ENCODE measurements at places on chromosomes 1 and 21.

DNA sequence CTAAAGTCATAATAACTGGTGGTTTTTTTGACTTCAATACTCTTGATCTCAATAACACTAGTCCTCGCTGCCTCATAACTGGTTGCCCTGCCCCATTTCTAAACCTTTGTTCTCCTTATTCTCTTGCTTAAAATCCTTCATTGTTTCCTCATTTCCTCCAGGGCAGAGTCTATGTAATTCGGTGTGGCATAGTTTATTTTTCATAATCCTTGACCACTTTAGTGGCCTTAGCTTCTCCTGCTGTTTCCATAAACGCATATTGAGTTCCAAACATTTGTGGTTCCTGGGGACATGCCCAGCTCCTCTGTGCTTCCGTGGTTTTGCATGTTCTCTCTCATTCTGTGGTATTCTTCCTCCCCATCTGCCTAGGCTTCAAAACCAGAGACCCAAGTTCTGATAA, 19.0 kb upstream of the TLCD4 start:
- no peak for DNase-seq

- DNase-seq: no peak
These were observed 104.3 kb downstream of the GPATCH2 start for GRCh38 chr1:217526636-217527035.

- DNase-seq: no peak
These were observed 116.3 kb upstream of the HP1BP3 start for GRCh38 chr1:20903437-20903836.

GRCh38 chr1:243849421-243850201, 432 bp downstream of the AKT3 start:
- peak; percentile 22 for DNase-seq

DNA sequence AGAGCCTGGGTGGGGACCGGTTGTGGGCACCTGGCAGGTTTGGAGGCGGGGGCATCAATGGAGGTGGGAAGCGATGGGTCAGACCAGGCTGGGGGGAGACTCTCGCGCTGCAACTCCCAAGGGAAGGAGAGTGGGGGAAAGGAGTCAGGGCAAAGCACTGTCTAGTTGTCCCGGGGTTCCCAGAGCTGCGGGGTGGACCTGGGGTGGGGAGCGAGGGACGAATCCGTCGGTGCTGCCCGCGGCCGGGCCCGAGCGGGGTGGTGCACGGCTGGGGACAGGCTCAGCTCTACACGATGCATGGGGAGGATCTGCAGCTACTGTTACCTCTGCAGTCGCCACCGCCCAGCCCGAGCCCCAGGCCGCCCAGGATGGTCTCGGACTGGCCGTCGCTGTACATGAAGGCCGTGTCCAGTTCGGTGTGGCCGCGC, 427 bp downstream of the AKR7A2 start:
- DNase-seq: no peak

GRCh38 chr1:95097426-95097825, 19.7 kb upstream of the TLCD4 start:
- no peak for DNase-seq

DNA sequence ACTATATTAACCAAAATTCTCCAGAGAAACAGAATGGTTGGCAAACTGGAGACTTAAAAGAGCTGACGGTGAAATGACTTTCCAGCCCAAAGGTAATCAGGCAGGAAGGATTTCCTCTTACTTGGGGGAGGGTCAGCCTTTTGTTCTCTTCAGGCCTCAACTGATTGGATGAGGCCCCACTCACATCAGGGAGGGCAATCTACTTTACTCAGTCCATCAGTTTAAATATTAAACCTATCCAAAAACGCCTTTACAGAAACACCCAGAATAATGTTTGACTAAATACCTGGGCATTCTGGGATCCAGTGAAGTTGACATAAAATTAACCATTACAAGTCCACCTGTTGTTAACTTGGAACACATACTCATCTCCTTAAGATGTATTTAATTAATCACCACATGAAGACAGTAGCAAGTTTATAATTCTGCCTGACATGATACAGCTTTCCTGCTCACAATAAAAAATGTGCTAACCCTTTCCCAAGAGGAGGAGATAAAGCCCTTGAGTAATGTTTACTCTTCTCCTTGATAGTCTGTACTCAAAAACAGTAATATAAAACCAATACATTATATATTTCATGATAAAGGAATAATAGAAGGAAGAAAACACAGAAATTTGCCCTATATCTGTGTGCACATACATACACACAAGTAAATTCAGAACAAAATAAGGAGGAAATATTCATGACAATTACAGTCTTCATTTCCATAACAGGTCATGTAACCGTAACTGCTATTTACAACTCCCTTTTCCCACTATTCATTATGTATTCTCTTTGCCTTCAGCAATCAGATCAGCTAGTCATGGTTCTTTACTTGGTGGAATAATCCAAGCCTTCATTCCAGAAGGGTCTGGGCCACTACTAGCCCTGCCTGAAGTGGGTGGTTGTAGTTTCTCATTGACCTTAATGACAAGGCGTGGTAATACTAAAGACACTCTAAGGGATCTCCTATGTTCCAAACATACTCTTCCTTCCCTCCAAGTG, 107.5 kb upstream of the RUNX1 start:
- DNase-seq: no peak

- DNase-seq: no peak
These were observed 92.3 kb downstream of the SPATA46 start for GRCh38 chr1:162284206-162284955.

DNA sequence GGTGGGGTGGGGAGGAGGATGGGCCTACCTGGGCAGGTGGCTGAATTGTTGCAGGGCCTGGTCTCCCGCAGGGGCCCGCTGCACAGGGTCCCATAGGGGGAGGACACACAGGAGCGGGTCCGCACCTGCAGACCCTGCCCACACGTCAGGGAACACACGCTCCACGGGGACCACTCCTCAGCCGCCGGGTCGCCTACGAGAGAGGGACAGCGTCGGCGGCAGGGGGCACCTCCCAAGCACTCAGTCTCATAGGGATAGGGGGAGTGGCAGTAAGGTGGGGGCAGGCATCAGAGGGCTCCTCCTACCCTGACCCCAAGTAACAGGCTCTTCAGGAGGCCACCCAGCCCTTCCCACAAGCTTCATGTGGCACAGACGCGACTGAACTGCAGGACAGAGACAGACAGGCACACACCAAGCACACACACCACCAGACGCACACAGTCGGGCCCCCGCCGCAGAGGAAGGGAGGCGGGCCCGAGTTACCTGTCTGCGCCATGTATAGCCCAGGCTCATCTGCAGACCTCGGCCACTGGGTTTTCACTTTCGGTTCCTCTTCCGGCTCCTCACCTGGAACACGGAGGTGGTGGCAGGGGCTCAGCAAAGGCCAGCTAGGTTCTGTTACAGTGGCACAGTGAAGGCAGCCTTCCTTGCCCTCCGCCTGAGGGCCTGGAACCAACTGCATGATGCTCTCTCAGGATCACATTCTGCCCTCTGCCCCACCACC, 19.8 kb downstream of the ADGRB2 start:
- DNase-seq: no peak

- no peak for DNase-seq
These were observed 121.8 kb downstream of the NTNG1 start for GRCh38 chr1:107262467-107263286.

DNA sequence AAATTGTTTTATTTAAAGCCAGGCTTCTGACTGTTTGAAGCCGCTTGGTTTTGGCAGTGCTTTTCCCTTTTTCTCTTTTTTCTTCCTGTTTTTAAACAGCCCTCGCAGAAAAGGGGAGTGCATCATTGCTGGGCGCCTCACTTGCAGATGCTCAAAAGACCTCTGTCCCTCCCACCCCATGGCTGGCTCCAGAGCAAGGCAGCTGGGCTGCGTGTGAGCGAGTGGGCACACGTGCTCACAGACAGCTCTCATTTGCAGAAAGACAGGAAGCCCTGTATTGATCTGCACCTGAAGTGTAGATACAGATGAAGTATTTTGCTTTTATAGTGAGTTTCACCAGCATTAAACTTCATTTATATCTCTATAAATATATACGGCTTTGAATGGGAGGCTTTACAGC, 8.8 kb downstream of the TNR start:
- DNase-seq: no peak

DNA sequence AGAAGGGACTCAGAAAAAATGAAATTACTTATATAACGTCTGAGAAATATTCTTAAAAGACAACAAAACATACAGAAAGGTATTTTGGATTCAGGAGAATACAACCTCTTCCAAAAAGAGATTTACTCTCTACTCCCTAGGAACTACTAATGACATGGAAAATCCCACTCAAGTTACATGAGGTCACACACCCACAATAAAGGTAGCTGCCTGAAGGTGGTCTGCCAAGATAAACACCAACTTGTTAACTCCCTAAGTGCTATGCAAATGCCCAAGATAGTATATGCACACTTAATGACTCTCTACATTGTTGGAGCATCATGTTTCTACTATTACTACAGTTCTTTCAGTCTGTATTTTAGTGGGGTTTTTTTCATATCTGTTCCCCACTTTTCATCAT, 26.5 kb downstream of the RERE start:
- no peak for DNase-seq

GRCh38 chr1:226677027-226678020, 61.8 kb downstream of the ITPKB start:
- DNase-seq: no peak

- DNase-seq: peak; percentile 40
These were observed 255.9 kb downstream of the NFIA start for GRCh38 chr1:61337981-61338848.

DNA sequence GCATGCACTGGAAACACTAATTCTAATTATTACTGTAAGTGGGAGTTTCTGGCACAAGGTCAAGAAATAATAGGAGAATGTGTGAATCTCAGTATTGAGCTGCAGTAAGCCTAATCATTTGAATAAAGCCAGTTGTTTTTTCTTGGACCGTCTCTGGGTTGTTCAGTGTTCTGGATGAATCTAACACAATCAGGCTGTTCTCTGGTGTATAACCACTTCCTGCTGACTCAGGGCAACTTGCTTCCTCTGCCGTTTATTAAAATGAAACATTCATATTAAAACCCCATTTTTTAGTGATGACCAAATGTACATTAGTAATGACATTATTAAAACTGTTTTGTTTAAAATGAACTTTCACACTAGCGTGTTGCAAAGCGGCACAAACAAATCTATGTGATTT, 273.1 kb upstream of the SNX7 start:
- DNase-seq: no peak

DNA sequence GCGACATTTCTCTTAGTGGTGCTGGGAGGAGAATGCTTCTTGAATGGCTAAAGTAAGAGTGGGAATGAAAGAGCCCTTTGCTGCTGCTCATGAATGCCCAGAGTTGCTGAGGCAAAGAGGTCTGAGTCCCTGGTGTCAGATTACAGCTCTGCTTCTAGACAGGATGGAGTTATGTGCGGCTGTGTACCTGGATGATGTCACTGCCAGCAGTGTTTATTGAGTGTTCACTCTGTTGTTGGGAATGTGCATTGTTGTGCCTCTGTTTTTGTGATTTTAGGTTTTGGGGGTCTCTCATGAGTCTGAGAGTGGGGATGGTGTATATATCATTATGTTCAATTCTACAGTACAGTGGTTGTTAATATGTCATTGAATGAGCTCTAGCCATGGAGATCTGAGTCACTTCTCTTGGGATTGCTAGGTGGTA, 2.7 kb downstream of the CDC14A start:
- DNase-seq: peak; percentile 29

GRCh38 chr1:93740157-93740556, 58.5 kb upstream of the BCAR3 start:
- no peak for DNase-seq

GRCh38 chr1:209838537-209838936, 10.8 kb downstream of the UTP25 start:
- DNase-seq: no peak

GRCh38 chr21:29332461-29333362, 34.0 kb downstream of the BACH1 start:
- no peak for DNase-seq

- no peak for DNase-seq
These were observed 401.3 kb downstream of the HHAT start for GRCh38 chr1:210730023-210730422.

- no peak for DNase-seq
These were observed 89.1 kb upstream of the KCNK2 start for GRCh38 chr1:214993419-214993818.

- no peak for DNase-seq
These were observed 1.5 kb downstream of the HIPK1 start for GRCh38 chr1:113930499-113931161.

DNA sequence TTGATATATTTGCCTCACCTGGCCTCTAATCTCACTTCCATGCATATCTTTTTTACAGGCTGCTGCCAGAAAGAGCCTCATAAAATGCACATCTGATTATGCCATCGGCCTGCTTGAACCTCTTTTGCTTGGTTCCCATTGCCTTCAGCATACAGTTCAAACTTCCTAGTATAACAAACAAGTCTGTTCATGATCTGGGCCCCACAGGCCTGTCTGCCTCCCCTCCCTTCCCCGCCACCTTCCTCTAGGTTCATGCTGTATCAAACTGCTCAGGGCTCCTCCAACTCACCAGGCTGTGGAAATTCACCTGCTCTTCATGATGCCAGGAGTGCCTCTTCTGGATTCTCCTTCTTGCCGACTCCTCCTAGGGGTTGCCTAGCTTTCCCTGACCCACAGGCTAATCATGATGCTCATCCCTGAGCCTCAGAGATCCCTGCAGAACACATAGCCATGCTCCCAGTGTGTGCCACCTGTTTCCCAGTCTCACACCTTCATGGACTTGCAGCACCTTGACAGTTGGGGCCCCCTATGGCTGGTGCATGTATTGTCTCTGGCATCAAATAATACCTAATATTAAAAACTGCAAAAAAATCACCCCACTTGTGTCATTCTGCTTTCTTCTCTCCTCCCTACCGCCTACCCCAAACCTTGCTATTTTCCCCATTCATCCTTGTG, 33.7 kb upstream of the CD2 start:
- no peak for DNase-seq

DNA sequence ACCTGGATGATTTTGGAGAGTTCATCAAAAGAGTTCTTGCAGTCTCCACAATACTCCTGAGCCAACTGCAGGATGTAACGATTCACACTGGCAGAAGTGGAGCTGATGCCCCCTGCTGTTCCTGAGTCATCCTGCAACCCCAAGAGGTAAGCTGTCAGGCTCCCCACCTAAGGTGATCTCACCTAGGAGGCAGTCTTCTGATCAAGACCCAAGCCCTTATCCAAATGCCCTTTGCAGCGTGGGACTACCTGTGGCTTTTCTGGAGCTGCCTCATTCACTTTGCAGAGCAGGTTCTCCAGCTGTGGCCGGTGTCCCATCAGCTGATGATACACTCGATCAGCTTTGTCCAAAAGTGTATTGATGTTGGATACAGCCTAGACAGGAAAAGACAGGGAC, 96.4 kb downstream of the UBR4 start:
- no peak for DNase-seq

- DNase-seq: no peak
These were observed 31.9 kb upstream of the POFUT2 start for GRCh38 chr21:45319461-45320211.
